Germinal center (tissue), 1 donor: ENCODE measurements at places on chromosomes 7 and 10.

DNA sequence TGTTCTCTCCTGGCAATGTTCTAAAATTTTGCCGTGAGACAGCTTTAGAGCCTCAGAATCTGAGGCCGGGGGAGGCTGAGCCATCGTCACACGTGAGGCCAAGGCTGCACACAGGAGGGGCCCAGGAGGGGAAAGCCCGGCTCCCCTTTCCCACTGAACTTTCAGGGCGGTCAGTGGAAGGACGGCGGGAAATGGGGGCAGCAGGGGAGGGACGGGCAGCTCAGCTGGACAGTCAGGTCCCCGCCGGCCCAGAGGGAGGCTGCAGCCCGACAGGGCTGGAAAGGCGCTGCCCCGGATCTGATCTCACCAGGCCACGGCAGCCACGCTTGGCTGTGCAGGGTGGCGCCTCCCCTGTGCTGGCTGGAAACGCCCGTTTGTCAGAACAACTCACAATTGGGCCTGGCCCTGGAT, 43.3 kb upstream of the ADGRA1 start:
- no peak for DNase-seq

DNA sequence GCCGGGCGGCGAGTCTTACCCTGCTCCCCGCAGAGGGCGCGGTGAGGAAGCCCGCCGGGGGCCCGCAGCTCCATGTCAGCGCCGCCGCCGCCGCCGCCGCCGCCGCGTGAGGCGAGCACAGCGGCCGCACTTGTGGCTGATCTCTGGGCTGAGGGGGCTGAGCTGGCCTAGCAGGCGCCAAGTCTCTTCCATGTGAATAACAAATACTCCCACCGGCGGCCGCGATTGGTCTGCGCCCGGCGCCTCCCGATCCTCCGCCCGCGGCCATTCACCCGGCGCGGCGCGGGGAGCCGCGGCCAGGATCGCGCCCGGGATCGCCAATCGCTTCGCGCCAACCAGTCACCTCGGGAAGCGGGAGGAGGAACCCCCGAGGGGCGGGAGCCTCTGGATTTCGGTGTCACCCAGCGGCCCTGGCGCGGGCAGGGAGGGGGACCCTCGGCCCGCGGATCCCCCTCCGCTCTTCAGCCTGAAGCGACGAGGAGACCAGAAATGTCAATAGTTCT, at the start of gene GRM8:
GRM8 (minus strand) TSS at position 164 of the 503 bp plus-strand sequence.
- peak; percentile 14 for DNase-seq

DNA sequence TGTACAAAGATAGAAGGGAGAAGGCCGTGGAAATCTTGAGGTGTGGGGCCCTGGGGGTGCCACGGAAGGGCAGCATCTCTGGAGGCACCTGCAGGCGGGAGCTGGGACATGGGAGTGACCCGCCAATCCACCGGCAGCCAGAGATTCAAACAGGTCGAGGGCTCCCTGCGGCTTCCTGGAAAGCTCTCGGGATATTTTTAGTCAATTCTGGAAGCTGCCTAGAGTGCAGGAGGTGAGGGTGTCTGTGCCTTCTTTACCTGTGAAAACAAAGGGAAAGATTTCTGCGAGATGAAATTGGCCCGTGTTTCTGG, 16.6 kb downstream of the MNX1 start:
- DNase-seq = no peak

DNA sequence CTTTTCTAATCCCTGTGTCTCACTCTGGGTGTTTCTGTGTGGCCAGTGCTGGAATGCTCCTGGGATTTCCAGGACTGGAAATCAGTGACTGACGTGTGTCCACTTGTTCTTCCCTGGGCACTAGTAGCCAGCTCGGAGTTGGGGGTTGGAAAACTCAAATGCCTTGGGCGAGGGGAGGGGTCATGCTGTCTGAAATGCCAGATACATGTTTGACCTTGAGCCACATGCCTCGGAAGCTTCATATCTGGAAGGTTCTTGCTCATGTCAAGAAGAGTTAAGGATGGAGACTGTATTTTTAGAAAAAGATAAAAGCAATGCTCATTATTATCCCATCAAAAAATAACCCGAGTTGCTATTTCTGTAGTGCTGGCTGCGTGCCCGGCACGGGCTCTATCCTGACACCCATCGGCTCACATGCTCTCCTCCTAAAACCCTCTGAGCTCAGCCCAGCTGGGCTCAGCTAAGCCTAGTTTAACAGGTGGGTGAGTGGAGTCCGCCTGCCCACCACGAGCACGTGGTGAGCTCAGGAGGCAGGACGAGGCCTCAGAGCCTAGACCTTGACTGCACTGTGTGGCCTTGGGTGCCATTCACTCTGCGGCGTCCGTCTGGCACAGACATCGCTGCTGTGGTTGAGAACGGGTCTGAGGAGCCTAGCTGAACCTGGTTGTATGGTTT, 6.4 kb downstream of the DPYSL4 start:
- DNase-seq = no peak

DNA sequence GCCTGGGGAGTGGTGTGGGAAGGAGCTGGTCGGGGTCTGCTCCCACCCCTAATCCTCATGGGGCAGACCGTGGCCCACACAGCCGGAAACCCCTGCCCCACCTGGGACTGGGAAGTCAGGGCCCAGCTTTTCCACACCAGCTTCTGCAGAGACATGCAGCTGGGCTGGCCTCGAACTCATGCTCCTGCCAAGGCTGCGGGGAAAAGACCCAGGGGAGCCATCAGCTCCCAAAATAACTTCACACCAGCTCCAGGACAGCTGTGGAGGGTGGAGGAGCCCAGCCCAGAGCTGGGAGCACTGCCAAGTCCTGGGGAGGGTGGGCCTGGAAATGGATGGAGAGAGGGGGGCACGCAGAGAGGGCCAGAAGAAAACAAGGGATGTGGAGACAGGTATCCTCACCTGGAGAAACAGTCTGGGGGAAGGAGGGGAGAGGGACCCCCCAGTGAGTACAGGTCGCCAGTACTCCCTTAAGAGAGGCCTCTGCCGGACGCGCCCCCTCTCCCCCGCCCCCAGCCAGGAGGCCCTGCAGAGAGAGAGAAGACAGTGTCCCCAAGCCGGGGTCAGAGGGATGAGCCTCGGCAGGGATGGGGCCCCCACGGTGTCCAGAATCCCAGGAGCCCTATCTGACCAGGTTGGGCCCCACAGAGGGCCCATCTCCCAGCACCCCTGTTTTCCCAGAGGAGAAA, 11.5 kb upstream of the GRIFIN start:
- no peak for DNase-seq

DNA sequence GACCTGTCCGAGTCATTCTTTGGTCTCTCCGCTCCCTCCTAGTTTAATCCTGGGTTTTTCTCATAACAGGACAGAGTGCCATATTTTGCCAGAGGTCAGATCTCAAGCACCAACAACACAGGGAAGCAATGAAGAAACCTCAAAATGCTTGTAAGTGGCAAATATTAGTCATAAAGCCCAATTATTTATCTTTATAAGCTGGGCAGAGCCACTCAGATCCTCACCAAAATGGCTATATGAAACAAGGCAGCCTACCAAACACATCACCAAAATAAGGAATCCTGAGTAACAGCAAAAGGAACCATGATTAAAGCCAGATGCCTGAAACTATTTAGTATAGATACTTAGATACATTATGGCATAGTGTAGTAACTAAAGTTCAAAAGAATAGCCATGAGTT, 4.7 kb downstream of the ECD start:
- DNase-seq = no peak

GRCh38 chr7:50560865-50561351, 4.3 kb downstream of the DDC start:
- no peak for DNase-seq

GRCh38 chr7:146943483-146943882, 826.9 kb downstream of the CNTNAP2 start:
- no peak for DNase-seq

GRCh38 chr10:35413985-35414861, 77.9 kb downstream of the CCNY start:
- DNase-seq = no peak

DNA sequence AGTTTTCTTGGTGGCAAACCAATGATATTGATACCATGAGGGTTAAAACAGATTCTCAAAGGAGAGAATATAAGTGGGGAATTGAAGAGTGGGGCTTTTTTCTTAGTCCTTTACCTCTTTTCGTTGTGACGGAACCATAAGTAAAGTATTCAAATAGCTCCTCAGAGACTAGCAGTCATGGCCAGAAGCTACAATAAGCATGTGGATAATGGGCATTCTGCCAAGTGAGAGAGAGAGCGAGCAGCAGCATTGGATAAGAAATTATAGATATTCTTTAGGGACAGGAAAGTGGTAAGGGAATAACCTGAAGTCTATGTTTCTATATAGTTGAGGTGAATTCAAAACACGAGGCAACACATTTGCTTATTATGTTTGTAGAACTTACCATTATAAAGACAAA, 235.1 kb downstream of the SEMA3E start:
- DNase-seq = no peak

DNA sequence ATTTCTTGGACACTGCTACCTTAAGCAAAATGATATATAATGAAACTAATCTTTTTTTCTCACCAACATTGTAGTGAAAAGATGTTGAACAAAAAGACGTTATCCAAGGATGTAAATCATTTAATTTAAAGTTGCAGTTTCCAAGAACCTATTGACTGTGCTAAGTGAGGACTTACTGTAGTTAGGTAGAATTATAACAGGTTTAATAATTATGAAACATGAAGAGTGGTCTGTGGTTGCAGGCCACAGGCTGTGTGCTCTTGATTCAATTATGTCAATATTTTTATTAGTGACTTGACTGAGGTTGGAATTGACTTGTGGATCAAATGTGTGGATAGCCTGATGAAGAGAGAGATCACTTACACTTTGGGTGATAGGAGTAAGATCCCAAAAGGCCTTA, 478.1 kb downstream of the AUTS2 start:
- no peak for DNase-seq

GRCh38 chr10:80260295-80261243, 28.9 kb downstream of the MAT1A start:
- peak; percentile 36 for DNase-seq

DNA sequence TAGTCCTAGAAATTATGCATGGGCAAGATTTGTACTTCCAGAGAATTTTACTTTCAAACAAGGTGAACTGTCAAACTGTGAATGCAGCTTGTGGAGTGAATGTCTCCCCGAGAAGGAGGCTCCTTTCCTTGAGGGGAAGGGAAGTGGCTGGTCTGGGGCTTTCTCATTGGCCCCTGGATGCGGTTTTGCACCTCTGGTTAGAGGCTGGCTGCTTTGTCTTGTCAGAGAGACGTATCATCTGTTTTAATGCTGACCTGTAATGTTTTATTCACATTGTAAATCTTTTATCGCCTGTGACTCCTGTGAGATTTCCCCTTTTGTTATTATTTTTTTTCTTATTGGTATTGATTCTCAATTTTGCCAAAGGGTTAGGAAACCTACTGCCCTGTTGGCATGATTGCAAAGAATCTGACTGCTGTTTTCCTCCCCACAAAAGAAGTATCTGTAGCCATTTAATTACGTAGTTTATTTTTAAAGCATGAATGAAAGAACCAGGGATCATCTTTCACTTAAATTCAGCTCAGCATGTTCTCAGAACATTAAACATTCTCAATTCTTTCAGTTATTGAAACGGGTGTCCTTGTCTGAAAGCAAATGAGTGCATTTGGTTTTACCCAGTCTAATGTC, 238.3 kb upstream of the NFE2L3 start:
- no peak for DNase-seq

GRCh38 chr10:83214136-83214535, 925.2 kb upstream of the GHITM start:
- no peak for DNase-seq

DNA sequence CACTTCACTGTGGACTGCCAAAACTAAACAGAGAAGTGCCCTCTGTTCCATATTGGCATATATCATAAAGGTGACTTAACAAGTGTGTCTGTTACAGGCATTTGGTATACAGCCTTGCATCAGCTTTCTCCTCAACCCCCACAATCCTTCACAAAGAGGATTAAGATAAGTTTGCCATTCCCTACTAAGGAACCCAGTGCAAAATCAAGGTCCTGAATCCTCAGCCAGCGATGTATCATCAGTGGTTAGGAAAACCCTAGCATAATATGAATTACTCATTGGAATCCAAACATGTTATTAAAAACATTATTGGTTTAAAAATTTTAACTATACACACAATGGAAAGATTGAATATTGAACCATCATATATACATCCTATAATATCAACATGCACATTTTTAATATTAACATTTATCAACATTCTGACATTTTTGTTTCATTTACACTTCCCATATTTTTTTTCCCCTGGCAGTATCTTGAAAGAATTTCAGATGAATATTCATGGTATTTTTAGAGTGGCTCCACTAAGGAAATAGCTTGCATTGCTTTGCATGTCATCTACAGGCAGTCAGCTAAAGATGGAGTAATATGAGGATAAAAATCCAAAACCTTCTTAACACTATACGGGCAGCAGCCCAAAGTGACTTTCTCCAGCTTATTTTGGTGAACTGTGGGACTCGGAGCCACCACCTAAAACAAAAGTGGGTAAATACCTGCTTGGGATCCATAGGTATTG, 215.6 kb upstream of the CHRM2 start:
- no peak for DNase-seq

DNA sequence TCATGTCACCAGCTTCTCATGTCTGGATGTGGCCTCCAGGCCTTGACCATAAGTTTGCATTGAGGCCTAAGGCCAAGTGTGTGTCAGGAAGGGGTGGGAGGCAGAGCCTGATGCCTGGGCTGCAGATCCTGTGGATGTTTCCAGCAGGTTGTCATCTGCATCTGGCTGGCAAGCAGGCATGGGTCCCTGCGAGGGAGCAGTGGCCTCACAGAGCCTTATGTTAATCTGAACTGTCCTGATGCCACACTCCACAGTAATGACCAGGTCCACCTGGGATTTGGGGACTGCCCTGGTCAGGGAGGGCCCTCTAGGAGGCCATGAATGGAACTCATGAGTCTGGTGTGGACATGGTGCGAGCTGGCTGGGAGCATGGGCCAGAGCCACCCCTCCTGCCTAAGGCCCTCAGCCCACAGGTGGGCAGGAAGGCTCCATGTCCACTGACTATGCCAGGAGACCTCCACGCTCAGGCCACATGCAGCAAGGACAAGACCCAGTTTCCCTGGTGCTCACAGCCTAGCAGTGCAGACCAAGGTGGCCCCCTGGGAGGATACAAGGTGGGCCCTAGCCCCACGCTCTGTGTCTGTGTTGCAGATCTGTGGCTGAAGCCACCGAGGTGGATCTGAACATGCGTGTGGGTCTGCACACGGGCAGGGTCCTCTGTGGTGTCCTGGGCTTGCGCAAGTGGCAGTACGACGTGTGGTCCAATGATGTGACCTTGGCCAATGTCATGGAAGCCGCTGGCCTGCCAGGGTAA, 83.1 kb downstream of the ADCY1 start:
- DNase-seq = no peak

DNA sequence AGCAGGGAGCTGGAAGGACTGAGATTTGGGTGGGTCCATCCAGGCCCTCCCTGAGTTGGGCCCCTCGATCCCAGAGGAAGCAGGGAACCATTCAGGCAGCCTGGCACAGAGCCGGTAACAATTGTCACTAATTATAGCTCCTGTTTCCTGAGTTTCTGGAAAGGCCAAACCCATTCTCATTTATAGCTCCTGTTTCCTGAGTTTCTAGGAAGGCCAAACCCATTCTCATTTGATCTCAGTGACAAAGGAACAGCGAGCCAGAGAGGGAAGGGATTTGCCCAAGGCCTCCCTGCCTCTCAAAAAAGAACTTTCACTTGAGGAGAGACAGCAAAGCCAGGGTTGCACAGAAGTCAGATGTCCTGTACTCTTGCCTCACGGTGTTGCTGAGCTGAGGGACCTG, 521.9 kb downstream of the TYW1 start:
- no peak for DNase-seq

- no peak for DNase-seq
Measured at GRCh38 chr10:58909881-58910280, 266.6 kb upstream of the PHYHIPL start.
